ENCODE measurements at places on chromosomes 7 and 10.

DNA sequence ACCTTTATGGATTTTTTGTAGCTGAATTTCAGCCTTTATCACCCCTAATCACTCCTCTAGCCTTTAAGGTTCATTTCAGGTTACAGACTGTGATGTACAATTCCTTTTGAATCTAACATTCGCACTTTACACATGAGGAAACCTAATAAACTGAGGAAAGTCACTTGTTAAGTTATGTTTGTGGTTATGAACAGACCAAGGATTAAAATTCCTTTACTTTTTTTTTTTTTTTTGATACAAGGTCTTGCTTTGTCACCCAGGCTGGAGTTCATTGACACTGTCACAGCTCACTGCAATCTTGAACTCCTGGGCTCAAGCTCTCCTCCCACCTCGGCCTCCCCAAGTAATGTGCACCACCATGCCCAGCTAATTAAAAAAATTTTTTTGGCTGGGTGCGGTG lies 3.6 kb downstream of the MCU start:
- no peak for DNase-seq

DNA sequence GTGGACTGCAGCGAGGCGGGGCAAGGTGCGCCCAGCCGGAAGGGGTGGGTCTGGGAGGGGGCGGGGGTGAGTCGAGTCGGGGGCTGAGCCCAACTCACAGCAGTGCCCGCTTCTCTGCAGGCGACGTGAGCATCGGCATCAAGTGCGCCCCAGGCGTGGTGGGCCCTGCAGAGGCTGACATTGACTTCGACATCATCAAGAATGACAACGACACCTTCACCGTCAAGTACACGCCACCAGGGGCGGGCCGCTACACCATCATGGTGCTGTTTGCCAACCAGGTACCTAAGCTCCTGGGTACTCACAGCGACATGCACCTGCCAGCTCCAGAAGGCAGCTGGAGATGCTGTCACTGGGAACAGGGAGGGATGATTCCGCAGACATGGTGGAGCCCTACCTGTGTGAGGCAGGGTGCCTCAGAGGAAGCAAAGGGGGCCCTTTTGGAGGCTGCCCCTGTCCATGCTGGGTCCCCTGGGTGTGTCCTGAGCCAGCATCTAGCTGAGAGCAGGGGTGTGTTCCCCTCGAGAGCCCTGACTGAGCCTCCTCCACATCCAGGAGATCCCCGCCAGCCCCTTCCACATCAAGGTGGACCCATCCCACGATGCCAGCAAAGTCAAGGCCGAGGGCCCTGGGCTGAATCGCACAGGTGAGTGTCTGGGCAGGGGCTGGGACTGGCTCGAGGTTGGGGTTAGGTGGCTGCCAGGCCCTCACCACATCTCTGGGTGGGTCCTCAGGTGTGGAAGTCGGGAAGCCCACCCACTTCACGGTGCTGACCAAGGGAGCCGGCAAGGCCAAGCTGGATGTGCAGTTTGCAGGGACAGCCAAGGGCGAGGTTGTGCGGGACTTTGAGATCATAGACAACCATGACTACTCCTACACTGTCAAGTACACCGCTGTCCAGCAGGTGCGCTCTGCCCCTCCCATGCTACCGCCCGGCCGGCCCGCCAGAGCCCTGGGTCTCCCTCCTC lies 12.8 kb downstream of the FLNC start:
- no peak for DNase-seq

- no peak for DNase-seq
Observed at GRCh38 chr7:16816824-16817223, 12.0 kb upstream of the AGR2 start.

DNA sequence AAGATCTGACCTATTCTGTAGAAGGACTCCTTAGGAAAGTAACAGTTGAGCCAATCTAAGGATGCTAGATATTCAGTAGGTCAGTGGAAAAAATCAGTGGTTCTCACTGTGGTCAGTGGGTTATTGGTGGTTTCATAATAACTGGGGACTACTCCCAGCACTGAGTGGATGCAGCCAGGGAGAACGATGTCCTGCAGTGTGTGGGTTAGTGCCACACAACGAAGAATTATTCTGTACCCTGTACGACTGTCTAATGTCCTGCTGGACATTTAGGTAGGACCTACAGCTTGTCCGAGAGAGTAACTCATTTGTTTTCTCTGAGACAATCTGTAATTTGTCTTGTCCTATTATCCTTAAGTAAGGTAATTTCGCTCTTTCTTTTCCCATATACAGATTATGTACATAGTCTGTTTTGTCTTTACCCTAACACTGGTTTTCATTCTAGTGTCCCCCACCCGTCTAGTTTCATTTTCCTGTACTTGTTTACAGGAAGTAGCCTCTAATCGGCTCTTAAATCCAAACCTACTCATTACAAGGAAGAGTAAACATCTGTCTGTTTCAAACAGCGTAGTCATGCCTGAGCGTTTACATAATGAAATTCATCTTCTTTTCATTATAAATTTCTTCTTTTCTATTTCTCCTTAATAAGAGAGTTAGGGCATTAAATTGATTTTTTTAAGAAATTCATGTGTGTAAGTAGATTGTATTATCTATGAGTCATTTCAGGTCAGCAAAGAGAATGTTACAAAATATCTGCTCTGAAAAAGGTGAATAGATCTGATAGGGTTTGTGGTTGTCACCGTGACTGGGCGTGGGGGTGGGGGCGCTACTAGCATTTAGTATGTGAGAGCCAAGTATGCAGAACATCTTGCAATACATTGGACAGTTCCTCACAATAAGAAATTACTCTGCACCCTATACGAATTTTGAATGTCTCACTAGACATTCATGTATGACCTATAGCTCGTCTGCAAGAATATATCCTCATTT lies 8.3 kb upstream of the ZC3HAV1L start:
- DNase-seq, result no peak

- no peak for DNase-seq
Observed at GRCh38 chr10:33883881-33884280, 549.4 kb upstream of the NRP1 start.

GRCh38 chr7:43877968-43878864 lies 8.9 kb upstream of the MRPS24 start:
- no peak for DNase-seq

DNA sequence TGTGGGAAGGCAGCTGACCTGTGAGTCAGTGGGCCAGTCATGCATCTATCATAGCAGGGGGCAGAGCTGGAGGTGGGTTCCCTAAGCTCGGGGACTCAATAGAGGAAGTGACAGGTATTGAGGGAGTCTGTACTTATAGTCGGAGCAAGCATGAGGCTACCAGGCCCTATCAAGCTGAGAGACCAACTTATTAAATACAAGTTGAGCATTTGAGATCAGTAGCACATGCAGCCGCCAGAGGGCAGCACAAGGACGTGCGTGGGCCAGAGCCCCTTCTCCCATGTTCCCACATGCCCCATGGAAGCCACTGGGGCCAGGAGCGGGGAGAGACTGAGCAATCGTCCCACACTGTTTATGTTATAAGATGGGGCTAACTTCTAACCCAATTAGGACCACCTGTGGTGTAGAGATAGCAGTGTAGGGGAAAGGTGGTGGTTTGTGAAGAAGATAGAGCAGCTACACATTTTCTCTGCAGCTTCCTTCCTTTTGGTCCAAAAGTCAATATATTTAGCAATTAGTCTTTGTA lies 13.0 kb upstream of the STK31 start:
- no peak for DNase-seq

DNA sequence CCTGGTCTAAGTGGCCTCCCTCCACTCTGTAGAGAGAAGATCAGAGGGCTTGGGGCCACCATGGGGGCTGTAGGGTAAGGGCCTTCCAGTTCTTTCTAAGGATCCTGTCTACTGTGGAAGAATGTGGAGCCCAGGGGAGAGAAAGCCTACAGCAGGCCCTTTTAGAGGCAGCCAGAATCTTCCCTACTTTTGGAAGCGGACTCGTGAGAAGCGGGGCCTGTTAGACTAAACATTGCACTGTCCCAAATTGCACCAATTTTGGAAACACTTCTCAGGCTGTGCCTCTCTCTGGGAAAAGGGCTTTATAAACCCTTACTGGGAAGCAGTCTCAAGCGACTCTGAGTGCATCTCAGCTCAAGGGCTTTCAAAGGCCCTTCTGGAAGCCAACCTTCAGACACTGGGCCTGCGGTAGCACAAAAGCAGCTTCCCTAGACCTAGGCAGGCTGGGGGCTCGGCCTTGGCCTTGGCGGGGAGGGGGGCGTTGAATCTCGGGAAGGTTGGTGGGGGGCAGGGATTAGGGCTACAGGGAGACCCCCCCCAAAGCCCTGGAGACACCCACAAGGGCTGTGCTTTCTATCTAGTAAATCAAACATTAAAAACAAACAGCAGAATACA lies 298.1 kb downstream of the GFRA1 start:
- DNase-seq, result no peak

DNA sequence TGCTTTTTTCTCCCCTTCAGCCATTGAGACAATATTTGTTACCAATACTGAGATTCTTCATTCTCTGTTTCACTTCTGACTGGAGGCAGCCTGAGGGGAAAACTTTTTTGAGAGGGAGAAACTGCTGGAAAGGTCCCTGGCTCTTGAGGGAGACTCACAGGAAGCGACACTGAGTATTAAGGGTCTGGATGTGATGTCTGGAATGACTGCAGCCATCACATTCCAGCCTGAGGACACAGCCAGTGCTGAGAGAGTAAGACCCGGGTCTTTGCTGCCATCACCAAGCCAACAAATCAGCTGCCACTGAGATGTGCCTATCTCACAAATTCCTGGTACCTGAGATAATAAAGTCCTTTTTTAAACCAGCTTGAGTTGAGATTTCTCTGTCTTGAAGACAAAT lies 157.4 kb downstream of the DPY19L1 start:
- DNase-seq, result no peak

Data from SHP77 treated with DMSO at 0.1 percent for 48 hours (cell line).